ENCODE measurements at places on chromosomes 3 and 15.

DNA sequence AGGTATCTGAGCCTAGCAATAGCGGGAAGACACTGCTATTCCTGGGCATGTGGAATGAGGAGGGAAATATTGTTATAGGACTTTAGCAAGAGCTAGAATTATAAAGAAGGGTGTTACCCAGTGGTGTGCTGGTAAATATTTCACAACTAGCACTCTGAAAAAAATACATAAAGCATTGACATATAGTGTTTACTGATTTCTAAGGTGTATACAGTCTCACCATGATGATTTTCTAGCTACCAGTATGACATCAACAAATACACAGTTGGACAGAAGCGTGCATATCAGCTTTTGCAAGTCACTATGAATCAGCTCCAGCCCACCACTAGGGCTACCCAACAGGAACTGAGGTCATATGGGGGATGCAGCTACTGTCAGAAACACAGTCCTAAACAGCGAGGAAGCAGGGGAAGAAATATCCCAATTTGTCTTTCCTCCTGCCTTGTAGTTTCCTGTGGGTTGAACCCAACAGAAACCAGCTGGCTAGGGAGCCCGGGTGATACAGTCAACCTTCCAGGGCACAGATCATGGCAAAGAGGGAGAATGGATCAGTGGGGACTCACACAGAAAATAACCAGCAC lies 39.6 kb downstream of the HGD start:
- DNase-seq: no peak

- DNase-seq: no peak
These were observed 67.8 kb upstream of the IGF1R start for GRCh38 chr15:98580572-98580971.

DNA sequence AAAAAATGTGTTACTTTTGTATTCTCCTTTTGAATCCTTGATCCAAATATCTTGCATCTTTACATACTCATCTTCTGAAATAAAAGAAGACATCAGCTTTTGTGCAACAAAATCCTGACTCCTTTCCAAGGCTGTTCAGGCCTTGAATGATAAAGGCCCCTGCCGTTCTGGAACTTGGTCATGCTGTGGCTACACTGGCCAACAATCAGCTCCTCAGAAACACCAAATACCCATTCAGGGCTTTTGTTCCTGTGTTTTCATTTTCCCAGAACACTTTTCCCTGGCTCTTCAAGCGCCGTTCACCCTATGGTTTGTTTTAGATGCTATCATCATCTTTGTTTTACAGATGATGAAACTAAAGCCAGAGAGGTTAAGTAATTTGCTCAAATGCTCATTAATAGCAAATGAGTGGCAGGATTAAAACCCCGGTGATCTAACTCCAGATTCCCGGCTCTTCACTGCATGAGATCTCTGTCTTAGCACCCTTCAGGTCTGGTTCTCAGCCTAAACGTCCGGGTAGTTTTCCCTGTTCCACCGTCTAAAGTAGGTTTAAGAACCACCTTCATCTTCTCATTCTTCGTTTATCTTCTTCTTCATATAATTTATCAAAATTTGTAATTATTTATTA lies 58.3 kb downstream of the EPHA3 start:
- DNase-seq: no peak

GRCh38 chr15:45167631-45168205 lies 20.0 kb downstream of the SHF start:
- DNase-seq: no peak

GRCh38 chr3:172702256-172702655 lies 8.6 kb downstream of the NCEH1 start:
- no peak for DNase-seq

DNA sequence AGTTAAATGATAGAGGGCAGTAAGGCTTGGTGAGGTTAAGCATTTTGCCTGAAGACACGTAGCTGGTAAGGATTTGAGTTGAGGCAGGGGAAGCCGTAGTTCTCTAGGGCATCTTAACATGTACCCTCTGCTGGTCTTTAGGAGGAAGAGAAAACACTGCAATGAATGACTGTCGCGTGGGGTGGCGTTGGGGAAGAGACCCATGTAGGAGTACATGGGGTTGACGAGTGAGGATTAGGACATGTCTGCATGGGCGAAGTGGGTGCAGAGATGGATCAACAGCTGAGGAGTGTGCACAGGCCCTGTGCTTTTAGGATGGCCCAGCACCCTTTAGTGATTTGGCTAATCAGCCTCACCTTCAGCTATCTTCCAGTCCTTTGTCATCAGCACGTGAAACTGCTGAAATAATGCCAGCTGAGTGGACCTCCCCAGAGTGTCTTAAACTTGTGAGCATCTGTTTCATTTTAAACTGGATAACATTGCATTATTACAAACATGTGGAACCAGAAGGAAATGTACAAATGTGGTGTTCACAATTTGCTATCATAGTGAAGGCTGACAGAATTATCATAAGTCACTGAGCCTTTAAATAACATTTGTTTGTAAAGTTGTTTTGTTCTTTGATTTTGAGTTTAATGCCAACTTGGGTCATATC lies 15.3 kb downstream of the P2RY14 start:
- no peak for DNase-seq

DNA sequence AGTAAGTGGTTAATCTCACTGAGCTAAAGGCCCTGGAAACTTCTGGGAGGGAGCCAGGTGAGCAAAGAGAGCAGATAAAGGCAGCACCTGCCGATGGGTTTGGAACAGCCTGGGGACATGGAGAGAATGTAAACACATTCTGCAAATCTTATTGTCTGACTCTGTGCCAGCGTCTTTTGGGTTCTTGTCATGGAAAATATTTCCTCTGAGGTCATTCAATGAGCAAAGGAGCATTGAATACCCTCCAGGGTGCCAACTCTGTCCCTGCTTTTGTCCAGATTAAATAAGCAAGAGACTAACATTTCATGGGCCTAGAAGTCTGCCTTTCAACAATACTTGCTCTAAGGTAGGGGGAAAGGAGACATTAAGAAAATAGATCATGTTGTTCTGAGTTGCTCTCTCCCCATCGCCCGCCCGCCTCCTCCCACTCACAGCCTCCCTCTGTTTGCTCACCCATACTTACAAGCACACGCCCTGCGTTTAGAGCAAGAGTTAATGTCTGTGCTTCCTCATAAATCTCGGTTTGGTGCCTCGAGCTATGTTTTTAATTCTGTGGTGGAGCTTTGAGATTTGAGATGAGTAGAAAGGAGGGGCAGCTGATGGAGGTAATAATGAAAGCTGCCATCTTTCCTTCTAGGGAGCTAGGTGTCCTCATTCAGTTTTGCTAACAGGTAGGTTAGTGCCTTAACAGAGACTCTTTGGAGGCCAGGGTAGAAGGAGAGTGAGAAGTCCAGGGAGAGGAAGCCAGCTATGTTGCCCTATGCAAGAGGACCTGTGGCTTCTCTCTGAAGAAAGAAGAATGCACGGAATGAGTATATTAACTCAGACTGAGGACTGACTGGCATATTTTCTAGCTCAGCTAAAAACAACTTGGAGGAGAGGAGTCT lies 132.9 kb downstream of the TPRG1 start:
- no peak for DNase-seq

DNA sequence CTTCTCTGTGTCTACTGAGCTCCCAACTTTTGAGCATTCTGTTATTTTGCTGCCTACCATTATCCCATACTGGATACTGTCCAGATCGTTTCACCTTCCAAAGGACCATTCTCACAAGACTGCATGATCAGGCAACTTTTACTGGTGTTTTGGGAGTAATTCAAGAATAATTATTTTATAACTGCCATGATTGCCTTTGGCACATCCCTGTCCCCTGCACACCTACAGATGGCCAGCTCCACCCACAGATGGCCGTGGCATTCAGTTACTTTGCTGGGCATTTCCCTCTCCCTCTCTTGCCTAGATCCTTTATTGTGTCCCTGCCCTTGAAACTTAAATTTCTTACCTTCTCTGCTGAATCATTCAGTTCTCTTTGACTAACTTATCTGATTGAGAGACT lies 263.9 kb downstream of the DIPK2A start:
- DNase-seq: no peak

- no peak for DNase-seq
These were observed 1039.2 kb downstream of the AGBL1 start for GRCh38 chr15:87118846-87119245.

- no peak for DNase-seq
These were observed 145.0 kb downstream of the ARNT2 start for GRCh38 chr15:80549191-80549590.

DNA sequence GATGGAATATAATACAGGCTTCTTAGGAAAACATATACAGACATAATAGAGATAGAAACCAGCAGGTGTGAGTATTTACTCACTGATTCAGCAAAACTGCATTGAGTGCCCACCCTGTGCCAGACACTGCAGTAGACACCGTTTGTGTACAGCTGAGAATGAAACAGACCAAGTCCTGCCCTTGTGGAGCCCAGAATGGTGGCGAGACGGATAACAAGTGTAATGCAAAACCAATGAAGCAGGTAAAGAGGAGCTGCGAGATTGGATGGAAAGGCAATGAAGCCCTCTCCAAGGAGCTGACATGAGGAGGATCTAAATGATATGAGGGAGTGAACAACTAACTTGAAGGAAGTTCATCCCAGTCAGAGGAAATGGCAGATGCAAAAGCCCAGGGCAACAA lies 256.4 kb downstream of the MEX3B start:
- no peak for DNase-seq

DNA sequence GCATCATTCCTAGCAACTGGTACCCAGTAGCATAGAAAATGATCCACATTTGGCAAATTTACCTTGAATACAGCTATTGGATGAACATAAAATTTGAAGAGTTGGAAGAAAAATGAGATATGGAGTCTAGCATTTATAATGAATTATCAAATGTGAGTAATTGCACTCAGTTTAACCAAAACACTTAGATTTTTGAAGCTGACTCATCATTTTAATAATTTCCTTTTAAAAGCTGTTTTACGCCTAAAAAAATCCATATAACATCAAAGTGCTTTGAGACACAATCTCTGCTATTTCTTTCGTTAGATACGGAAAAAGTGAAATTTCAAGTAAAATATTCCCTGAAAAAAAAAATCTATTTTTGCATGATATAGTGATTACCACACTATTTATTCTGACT lies 767.4 kb downstream of the ROBO2 start:
- no peak for DNase-seq

DNA sequence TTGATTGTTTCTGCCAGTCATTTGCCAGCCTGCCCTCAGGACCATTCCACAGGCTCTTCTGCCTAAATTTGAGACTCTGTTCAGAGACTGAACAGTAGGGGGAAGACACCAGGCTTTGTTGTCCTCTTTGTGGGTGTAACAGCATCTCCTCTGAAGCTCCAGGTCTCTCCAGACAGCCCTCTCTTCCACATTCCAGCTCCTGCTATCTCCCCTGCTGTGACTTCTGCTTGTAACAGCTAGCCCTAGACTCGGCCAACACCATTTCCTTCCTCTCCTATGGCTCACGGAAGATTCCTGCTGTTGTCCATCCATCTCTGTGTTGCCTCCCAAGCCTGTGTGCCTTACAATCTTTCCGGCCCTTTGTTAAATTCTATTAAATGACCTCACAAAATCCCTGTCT lies 40.2 kb downstream of the SUCLG2 start:
- DNase-seq: no peak

DNA sequence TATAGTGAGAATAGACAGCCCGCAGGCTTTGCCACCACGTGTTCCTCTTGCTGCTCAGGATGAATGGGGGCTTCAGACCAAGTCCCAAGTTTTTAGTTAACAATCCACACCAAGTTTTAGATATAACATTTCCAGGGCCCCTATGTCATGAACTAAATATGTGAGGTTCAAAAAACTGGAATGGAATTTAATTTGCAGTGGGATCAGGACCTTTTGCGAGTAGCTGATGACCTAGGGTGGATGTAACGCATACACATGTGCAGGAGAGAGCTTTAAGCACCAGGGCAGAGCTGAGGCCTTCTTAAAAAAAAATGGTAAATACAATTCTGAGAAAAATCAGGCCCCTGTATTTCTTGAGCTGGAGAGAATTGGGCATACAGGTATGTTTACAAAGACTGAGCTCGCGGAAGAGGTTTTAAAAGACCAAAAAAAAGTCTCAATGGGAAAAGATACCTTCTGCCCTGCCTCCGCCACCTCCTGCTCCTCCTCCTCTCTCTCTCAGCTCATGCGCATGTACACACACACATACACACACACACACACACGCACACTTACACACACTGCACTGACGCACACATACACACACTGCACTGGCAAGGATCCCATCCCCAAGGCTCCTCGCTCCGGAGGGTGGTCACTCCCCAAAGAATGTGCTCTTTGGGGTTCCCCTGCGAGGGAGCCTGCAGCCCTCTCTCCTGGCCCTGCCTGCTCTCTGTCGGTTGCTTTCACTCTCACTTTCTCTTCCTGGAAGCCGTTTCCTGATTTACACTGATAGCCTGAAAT lies 48.2 kb upstream of the IGF1R start:
- no peak for DNase-seq

DNA sequence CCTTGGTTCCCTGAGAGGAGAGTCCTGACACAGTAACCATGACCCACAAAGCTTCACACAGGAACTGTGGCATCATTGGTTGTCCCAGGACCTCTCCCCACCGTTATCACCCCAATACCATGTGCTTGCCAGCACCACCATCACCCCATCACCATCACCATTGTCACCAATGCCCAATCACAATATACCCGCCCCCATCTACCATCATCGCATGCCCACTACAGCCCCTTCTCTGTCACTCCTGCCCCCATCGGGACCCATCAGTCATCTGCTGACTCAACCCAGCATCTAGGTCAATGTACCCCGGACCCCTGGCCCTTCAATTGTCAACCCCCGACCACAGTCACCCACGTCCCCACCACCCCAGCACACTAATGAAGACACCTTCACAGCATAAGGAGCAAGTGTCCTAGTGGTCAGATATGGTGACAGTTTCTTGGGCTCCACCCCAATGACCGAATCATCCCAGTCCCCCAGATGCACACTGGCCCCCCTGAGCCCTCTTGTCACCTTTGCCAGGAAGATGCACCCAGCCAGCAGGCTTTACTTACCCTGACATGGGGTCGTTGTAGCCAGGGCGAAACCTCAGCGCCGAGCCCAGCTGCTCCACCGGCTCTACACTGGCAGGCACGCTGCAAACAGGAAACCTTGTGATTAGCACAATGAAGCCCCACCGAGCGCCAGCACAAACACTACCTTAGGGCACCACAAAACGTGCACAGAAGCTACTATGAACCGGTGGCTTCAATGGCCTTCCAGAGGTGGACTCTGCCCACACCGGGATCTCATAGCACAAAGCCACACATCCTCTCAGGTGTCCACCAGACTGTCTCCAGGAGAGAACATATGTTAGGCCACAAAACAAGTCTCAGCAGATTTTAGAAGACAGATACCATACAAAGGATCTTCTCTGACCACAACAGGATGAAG lies 25.1 kb downstream of the SHISA5 start:
- DNase-seq: peak; percentile 25

- no peak for DNase-seq
These were observed 1.4 kb downstream of the CRTC3 start for GRCh38 chr15:90531147-90531546.

GRCh38 chr3:9942164-9942563 lies 8.5 kb downstream of the CRELD1 start:
- DNase-seq: no peak

Data from effector CD8-positive, alpha-beta T cell (primary cell).